ENCODE measurements at places on chromosomes 3 and 15.

DNA sequence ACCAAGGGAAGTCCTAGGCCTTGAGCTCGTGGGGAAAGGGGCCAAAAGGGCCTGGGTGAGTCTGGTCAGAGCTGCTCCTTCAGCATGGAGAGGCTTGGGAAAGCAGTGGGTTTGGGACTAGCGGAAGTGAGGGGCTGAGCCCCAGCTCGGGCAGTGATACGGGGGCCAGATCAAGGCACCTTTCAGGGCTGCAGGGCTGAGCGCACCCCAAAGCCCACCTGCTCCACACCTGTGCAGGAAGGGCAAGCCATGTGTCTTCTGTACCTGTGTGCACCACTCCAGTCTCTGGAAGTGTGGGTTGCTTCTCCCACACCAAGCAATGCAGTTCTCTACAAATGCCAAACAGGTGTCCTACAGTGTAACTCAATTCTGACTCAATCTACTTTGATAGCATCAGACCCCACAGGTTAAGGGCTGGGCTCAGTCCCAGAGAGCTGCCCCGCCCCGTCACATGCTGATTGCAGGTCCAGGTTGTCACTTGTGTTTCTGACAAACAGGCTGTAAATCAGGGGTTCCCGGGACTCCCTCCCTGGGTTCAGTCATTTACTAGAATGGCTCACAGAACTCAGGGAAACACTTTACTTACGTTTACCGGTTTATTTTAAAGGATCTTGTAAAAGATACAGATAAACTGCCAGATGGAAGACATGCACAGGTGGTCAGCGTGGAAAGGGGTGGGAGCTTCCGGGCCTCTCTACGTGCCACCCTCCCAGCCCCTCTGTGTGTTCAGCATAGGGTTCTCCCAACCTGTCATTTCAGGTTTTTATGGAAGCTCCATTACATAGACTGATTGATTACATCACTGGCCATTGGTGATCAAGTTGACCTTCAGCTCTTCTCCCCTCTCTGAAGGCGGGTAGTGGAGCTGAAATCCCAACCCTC lies 28.8 kb upstream of the KLF13 start:
- no peak for DNase-seq

- no peak for DNase-seq
These were observed 103.3 kb upstream of the SPRED1 start for GRCh38 chr15:38149315-38149714.

GRCh38 chr3:72245183-72245811 lies 460.3 kb upstream of the PROK2 start:
- no peak for DNase-seq

DNA sequence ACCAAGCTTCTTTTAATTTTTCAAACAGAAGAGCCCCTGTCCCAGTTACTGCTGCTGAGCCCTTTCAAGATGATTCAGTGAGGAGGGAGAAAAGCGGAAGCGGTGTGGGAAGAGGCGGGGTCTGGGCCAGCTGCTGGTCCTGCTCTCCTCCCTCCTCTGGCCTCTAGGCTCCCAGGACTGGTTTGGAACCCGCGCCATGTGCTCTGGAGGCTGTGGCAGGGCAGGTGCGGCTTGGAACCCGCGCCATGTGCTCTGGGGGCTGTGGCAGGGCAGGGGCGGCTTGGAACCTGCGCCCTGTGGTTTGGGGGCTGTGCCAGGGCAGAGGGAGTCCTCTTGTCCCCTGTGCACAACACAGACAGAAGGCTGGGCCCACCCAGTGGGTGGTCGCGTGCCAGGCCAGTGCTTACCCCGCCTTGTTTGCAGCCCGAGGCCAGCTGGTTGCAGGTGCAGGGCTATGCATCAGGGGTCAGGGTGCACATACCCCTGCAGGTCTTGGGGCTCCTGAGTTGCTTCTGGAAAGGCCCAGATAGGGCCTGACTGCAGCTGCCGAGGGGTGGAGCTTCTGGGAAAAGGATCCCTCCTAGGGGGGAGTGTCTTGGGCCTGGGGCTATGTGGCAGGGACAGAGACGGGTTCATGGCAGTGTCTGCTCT lies 12.2 kb downstream of the ALG1L2 start:
- peak; percentile 69 for DNase-seq

- DNase-seq = no peak
These were observed 443.3 kb downstream of the GABRG3 start for GRCh38 chr15:27414168-27414870.

DNA sequence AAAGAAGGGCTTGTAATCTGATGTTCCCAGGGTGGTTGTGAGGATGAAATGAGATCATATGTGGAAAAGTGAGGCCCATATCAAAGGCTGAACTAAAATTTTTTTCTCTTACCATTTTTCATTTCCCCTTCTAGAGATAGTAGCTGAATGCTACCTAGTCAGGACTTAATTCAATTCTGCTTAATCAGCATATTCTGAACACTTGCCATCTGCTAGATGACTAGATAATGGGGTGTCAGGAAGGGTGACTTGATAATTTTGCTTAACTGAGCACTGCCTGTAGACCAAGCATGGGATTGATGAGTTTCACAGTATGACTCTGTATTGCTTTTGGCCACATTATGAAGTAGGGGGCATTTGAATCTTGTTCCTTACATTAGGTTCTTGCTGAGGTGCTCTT lies 136.2 kb downstream of the CHST2 start:
- no peak for DNase-seq

DNA sequence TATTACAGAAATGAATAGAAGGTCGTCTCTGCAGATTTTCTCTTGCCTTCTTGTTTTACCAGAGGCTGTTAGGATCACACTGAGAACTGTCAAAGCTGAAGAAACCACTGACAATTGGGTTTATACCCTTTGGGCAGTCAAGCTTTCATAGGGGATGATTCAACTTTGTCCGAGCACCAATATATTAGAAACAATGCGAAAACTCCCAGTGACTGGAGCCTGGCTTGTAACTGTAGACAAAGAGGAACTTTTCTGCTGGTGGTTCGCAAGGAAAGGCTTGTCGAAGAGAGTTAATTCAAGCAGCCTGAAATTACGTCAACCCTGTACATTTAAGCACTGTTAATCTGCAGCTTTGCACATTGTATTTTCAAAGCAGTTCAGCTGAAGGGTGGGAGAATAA lies 193.2 kb upstream of the ZNF385D start:
- no peak for DNase-seq

- DNase-seq = no peak
These were observed 76.0 kb upstream of the ATP10A start for GRCh38 chr15:25939122-25939521.

All from activated CD4-positive, alpha-beta memory T cell treated with anti-CD3 and anti-CD28 coated beads for 36 hours (primary cell).